NCI-H226 (cell line): ENCODE measurements at places on chromosomes 1 and 21.

- DNase-seq = peak; percentile 98
Observed at GRCh38 chr1:205301205-205301821, 20.2 kb downstream of the NUAK2 start.

GRCh38 chr1:237258871-237259270 lies 216.9 kb downstream of the RYR2 start:
- no peak for DNase-seq

GRCh38 chr1:155241841-155242264 lies 13.4 kb downstream of the ENTREP3 start:
- DNase-seq = no peak

DNA sequence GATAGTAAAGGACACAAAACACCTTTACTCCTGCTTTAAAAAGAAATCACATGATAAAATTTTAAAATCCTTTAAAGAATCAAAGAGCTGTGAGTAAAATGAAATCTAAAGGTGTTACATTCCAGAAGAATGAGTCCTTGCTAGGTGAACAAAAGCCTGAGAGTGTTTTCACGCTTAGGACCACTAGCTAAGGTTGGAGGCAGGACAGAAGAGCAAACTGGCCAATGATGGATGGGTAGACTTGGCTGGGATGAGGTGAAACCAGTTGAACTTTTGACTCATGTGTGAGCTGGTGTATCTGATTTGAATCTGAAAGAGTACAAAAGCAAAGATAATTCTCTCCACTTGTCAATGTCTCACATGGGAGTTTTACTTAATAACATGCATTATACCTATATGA lies 35.1 kb downstream of the CATSPERE start:
- no peak for DNase-seq

GRCh38 chr1:197336571-197336970 lies 68.5 kb downstream of the CRB1 start:
- DNase-seq = no peak

- peak; percentile 40 for DNase-seq
Observed at GRCh38 chr1:145979746-145980456, 15.4 kb downstream of the POLR3GL start.

DNA sequence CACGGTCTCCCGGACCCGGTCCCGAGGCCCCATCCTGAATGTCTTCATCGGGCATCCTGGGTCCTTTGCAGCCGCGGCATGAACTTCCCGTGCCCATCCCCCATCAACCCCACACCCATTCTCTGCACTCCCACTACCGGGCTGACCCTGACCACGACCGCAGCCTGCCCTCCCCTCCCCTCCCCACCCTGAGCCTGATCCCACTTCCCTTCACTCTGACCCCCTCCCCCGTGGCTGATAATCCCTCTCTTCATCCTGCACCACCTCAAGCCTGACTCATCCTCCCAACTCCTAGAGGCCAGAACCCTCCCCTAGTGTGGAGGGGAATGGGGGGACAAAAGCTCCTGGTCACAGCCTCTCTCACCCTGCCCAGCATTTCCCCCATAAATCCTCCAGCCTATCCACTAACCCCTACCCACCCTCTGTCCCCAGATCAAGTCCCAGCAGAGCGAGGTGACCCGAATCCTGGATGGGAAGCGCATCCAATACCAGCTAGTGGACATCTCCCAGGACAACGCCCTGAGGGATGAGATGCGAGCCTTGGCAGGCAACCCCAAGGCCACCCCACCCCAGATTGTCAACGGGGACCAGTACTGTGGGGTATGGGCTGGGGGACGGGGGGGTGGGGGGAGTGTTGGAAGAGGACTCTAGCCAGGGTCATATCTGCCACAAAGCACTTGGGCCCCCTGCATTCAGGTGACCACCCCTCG lies 602 bp downstream of the SH3BGRL3 start:
- DNase-seq = peak; percentile 80

GRCh38 chr1:24410750-24411149 lies 2.8 kb downstream of the STPG1 start:
- DNase-seq = peak; percentile 45

GRCh38 chr1:111198836-111199235 lies 1.6 kb downstream of the DENND2D start:
- DNase-seq = no peak

DNA sequence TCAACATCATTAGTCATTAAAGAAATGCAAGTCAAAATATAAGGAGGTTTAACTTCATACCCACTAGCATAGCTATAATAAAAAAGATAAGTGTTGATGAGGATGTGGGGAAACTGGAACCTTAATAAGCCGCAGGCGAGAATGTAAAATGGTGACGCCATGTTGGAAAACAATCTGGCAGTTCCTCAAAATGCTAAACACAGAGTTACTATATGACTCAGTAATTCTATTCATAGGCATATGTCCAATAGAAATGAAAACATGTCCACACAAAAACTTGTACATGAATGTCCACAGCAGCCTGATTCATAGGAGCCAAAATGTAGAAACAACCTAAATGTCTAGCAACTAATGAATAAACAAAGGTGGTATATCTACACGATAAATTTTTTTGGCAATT lies 23.2 kb downstream of the DDX59 start:
- no peak for DNase-seq

- no peak for DNase-seq
Observed at GRCh38 chr1:5477716-5478115, 514.5 kb downstream of the NPHP4 start.

GRCh38 chr1:83849191-83850061 lies 149.5 kb downstream of the TTLL7 start:
- no peak for DNase-seq

- DNase-seq = no peak
Observed at GRCh38 chr21:45543710-45544448, 1.6 kb upstream of the SLC19A1 start.

DNA sequence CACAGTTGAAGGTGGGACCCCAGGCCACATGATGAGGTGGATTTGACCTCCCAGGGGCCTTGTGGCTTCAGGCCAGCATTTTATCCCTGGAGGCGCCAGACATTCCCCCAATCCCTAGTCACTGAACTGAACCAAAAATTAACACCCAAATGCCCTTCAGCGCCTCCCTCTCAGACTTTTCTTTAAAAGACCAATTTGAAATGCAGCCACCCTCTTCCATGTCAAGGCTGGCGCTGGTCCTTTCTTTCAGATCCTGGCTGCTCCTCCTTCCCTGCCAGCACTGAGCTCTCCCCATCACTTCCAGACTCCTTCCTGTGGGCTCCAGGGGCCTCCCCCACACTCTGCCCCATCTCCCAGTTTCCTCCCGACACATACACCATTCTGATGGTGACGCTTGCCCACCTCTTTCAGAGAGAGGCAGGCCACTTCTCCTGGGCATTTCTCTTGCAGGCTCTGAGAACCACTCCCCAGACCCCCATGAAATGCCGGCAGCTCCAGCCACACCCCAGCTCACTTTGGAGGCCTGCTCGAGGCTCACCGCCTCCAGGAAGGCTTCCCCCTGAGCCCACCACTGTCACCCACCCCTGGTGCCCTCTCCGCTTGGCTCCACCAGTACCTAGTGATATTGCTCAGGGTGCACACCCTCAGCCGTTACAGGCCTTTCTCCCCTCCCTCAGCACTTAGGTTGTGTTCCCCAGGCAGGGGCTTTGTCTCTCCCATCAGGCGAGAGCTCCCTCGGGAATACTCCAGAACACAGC lies 27.0 kb downstream of the NAV1 start:
- DNase-seq = no peak

DNA sequence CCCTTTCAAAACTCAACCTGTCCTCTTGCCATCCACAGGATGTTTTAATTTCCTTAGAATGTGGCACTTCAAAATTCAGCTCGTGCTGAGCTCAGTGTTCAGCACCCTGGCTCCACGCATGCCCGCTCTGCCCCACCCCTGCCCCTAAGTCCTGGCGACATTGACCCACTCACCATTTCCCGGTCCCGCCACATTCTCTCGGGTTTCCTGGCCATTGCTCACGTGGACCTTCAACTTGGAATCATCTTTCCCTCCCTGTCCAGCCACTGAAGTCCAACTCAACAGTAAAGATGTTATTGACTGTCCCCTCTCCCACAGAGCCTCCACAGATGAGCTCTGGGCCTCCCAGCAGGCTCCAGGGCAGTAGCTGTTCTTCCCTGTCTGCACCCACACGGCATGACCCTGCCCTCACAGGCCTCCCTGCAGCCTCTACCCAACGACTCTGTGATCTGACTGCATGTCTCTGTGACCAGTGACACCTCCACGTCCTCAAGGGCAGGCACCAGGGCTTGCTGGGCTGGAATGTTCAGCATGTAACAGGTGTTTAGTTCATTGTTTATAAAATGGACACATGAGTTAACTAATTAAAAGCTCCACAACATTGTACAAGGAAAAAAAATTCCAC lies 53.8 kb downstream of the ITPKB start:
- no peak for DNase-seq

GRCh38 chr1:105664495-105664894 lies 1392.0 kb upstream of the PRMT6 start:
- DNase-seq = no peak

- DNase-seq = peak; percentile 57
Observed at GRCh38 chr1:44405798-44406736, 1.0 kb downstream of the RNF220 start.

DNA sequence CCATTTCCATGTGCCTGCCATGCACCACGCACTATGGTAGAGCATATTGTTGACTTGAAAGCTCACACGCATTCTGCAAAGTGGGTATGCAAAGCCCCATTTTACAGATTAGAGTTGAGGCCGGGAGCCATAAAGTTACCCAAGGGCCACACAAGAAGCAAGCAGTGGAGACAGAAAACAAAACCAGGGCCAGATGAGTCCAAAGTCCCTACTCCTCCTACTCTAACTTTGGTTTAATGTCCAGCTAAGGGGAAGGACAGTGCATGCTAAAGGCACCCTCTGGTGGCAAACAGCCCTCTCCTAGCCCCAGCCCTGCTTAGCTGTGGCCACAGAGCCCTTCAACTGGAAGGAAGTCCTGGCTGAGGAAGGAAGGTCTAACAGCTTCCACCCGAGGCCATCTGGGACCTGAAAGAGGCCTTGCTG lies 74.9 kb downstream of the SLC66A1 start:
- DNase-seq = no peak

DNA sequence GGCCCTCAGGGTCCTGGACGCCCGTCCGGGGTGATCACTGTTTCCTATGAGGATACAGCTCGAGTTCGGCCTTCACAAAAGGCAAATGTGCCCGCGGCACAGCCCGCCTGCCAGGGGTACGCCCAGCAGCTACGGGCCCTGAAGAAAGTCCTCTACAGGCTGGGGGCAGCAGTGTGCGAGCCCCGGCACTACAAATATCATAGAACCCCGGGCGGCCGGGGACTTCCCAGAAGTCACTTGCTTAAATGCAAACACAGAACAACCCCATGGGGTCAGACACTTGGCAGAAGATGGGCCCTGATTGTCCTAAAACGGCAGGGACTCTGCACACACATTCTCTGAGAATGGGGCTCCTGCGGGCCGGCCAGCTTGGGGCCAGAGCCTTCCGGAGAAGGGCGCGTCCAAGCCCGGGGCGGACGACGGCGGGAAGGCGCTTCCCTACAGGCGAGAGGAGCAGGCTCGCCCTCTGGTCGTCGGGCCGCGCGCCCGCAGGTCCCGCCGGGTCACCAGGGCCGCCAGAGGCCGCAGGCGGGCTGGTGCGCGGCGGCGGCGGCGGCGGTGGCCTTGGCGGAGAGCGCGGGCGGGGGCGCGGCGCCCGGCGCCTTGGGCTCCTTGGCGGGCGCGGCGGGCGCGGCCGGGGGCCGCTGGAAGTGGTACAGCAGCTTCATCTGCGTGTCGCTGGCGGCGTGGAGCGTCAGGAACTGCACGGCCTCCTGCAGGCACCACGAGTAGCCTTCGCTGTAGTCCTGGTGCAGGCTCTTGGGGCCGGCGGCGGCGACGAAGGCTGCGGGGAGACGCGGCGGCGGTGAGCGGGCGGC lies 888 bp downstream of the HES5 start:
- no peak for DNase-seq

- DNase-seq = peak; percentile 53
Observed at GRCh38 chr1:154546264-154547063, 12.0 kb downstream of the UBE2Q1 start.

- DNase-seq = no peak
Observed at GRCh38 chr1:104807590-104807989, 1057.9 kb downstream of the AMY1C start.

DNA sequence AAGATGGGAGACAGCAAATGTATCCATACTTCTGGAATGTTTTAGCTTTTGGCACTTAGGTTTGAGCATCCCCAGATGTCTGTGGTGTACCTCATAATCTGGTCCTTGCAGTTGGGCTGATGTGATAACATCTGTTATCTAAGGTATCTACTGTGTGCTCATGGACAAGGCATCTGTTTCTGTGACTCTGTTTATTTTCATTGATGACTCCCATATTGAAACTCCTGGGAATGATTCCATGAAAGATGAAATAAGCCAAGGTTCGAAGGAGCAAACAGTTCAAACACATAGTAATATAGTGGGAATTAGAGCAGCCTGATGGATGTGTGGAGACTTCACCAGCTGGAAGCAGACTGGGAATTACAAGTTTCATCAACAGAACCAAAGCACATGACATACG lies 20.7 kb upstream of the TRIM45 start:
- DNase-seq = peak; percentile 48

DNA sequence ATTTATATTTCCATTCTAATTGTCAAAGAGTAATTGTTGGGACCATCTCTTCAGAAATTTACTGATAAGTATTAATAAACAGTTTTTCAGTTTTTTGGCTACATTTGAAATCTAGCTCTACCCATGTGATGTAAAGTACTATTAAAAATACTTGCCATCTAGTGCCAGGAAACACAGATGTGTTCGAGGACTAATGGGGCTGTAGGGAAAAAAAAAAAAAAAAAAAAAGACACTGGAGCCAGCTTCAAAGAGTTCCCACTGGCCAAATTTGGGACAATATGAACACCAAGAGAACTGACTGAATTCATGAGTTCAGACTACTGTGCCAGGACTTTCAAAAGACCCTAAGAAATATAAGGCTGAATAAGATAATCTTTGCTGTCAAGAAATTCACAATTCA lies 65.2 kb upstream of the GFI1 start:
- DNase-seq = no peak

DNA sequence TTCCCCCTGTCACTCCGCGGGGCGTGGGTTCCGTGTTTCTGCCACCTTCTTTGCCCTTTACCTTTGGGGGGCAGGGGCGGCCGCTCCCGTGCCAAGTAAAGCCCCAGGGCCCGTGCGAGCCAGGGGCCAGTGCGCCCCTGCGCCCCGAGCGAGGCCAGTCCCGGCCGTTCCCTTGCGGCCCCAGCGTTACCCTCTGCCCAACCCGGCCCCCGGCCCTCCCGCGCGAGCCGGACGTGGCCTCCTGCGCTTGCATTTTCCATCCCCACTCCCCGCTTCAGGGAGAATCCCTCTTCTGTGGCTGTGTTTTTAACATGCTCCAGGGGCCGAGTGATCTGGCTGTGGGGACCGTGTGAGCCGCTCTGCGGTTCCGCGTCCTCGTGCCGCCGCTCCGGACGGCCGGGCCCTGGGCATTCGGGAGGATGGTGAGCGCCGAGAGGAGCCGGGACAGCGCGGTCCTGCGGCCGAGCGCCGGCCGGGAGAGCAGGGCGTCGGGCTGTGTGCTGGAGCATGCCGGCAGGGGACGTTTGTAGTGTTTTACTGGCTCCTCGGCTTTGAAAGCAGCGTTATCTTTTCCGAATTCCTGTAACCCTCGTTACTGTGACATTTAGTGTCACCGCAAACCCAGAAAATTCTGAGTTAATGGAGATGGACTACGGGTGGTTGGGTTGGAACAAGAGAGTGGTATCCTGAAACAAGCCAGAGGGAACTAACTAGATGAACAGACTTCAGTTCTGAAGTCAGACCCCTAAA lies 1.0 kb downstream of the GALNT2 start:
- DNase-seq = no peak

GRCh38 chr1:8155528-8156186 lies 129.5 kb upstream of the ERRFI1 start:
- peak; percentile 28 for DNase-seq

- DNase-seq = no peak
Observed at GRCh38 chr1:28890435-28890834, 23.9 kb upstream of the EPB41 start.
